Hematopoietic multipotent progenitor cell treated with erythropoietin and hydrocortisone succinate and interleukin-3 and kit ligand, for 4 days (in vitro differentiated cells): ENCODE measurements at places on chromosomes 7 and 10.
A peak's percentile ranks its signal among the peaks of the same experiment; 100 is the strongest.

- DNase-seq: no peak
Measured at GRCh38 chr7:70044064-70044463, 445.8 kb downstream of the AUTS2 start.

DNA sequence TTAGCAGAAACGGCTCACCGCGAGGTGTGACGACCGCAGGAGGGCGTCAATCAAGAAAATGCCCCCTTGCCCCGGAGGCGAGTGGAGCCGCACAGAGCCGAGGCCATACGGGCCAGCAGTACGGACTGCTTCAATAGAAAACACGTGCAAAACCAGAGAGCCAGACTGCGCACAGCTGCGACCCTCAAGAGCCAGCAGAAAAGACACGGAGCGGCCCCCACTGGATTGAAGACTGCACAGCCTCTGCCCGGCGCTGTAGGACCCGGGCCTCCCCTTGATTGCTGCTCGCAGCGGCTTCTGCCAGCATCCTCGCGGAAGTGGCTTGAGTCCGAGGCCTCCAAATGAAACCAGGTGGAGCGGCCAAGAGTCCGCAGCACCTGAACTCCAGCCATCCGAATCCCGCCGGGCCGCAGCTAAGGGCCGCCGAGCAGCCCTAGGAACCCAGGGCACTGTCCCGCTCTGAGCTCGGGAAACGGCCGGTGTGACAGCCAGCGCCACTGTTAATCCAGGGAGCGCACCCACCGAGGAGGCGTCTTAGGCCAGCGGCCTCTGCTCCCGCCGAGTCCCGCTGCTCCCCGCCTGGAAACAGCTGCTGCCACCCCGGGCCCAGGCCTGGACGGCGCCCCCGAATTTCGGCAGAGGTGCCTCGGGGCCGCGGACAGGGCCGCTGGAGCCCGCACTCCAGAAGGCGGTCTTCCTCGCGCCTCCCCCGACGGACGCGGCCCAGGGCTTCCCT is 660 bp upstream of the HHEX start:
- DNase-seq: peak; percentile 74

DNA sequence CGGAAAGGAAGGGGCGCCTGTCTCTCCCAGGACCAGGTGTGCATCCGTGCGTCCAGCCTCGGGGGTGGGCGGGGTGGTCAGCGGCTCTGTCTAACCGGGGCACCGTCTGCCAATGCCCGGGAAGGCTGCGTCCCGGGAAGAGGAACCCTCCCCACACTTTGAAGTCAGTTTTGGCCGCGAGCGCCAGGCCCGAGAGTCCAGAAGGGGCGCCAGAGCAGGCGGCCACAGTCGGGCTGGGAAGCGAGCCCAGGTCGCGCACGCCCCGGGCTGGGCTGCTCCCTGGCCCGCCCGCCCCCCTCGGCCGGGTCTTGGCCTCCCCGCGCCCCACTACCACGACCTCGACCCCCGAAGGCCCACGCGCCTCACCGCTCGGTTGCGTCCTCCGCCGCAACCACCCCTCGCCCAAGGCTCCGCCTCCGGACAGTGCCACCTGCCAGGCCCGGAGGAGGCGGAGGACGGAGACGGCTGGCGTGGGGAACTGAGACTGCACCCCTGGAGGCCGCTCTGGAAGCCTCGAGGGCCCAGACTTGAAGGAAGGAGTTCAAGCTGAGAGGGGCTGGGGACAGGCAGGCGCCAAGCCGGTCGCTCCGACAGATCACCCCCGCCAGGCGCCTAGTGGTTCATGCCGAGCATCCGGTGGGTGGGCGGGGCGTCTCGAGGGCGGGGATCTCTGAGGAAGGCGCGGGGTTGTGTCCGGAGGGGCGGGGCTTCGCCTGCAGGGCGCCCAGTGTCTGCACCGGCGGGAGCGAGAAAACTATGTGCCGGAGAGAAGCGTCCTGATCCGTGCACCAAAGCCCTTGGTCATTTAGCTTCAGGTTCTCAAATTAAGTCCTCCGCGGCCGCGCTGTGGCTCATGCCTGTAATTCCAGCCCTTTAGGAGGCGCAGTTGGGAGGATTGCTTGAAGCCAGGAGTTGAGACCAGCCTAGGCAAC is at the start of gene BRAT1:
Gene BRAT1 (minus strand): TSS at position 404 of the 932 bp plus-strand sequence. CDS start 1,093 bp downstream, outside the sequence.
- peak; percentile 98 for DNase-seq

- no peak for DNase-seq
Measured at GRCh38 chr7:46580766-46581165, 659.7 kb upstream of the IGFBP3 start.

DNA sequence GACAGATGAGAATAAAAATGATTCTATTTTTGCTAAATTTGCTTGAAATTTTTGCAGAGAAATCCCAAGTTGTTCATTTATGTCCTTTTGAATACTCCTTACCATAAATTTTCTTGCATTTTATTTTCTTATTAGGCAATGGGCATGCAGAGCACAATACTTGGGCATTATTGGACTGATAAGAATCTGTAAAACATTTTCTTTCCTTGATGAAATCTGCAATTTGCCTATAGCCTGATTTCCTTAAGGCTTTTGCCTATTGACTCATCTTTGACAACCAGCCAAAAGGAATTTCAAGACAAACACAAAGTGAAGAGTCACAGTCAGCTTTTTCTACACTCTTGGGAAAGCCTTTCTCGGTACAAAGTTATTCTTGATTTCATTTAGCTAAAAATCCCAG is 30.5 kb upstream of the GNAT3 start:
- no peak for DNase-seq

- DNase-seq: no peak
Measured at GRCh38 chr10:60246382-60246781, 143.3 kb downstream of the ANK3 start.
